Transverse colon (tissue), 4 donors: ENCODE measurements at places on chromosomes 6 and 20. TPM values are rescaled to one million over a fixed set of nuclear protein-coding genes. Genes with fewer than 3 reads are reported as not detected.

The RSPO3 gene
- total RNA-seq: 2.2 TPM

The ANKRD6 gene
- 9.4 TPM for total RNA-seq

The CNKSR3 gene
- total RNA-seq: 22.5 TPM

GRCh38 chr20:54587408-54587807 lies 112.0 kb downstream of the DOK5 start:
- H3K36me3 ChIP-seq: no peaks in the 10 kb centered on the region
- H3K4me3 ChIP-seq: no peak overlapping the region
- no peak for DNase-seq
- H3K27me3 ChIP-seq: no peaks in the 10 kb centered on the region
- no peaks in the 10 kb centered on the region for H3K4me1 ChIP-seq

DNA sequence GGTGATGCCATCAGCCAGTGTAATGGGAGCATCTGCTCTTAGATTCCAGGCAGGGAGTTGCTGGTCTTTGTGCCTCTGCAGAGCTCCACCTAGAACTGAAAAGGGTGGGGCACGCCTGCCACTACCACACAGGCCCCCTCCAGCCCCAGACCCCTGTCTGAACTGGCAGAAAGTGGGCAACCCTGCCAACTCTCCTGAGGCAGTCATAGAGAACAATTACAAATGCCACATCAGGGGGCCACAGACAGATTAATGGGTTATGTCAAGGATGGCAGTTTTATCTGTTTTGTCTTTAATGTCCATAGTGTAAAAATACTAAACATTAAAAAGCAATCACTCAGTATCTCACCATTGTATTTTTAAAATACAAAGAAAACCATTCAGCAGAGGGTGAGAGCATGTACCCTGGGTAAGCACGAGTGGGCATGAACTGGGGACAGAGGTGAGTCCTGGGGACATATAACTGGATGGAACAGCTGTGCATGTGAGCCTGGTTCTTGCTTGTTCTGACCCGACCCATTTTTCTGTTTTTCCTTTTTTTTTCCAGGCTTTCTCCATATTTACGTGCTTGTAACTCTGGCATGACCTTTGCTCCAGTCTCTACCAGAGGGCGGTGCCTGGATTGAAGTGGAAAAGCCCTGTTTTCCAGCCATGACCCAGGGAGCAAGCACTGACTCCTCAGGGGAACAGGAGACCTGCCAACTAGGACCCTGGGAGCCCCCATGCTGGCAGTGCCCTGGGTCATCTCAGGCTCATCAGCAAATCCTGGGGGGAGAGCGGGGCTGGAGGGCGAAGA lies 8.2 kb downstream of the TRAF3IP2 start:
- H3K4me3 ChIP-seq: no peak overlapping the region
- no peaks in the 10 kb centered on the region for H3K27me3 ChIP-seq
- H3K36me3 ChIP-seq: no peaks in the 10 kb centered on the region

- H3K4me1 ChIP-seq: no peaks in the 10 kb centered on the region
- H3K27me3 ChIP-seq: no peaks in the 10 kb centered on the region
- no peak overlapping the region for H3K27ac ChIP-seq
- no peak overlapping the region for H3K4me3 ChIP-seq
- no peaks in the 10 kb centered on the region for H3K36me3 ChIP-seq
Measured at GRCh38 chr6:3013486-3013885, 13.8 kb downstream of the NQO2 start.

DNA sequence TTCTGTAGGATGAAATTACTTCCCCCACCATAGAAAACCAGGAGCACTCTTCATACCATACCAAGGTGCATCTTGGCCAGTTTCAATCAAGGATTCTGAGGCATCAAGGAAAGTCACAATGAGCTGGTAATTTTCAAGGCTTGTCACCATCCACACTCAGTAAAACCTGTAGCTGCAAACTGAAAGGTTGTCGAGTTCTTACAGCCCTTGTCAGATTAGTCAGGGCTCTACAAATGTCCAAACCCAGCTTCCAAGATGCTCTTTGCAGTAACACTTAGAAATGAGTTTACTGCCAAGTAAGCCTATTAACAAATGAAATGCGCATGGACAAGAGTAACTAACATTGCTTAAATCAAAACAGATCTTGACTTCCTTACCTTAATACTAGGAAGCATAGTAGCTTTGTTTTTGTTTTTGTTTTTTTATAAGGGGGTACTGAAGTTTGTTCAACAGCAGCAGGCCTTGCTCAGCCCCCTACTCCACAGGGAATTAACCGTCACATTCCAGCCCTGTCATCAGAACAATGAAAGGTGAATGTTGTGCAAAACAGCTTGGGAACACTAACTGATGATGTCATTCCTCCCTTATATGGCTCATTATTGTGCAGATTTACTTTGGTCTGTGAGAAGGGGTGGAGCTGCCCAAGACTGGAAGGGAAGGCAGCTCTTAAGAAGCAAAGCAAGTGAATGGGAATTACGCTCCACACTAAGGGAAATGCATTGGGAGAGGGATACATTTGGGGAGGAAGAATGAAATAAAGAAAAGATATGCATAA lies 49.9 kb upstream of the TMEM30A start:
- no peaks in the 10 kb centered on the region for H3K27me3 ChIP-seq
- no peak for DNase-seq
- no peaks in the 10 kb centered on the region for H3K4me1 ChIP-seq
- no peak overlapping the region for H3K4me3 ChIP-seq
- peak overlapping the region; percentile 46 for H3K27ac ChIP-seq
- no peaks in the 10 kb centered on the region for H3K36me3 ChIP-seq

GRCh38 chr20:16548068-16548672 lies 25.1 kb downstream of the KIF16B start:
- no peaks in the 10 kb centered on the region for H3K27me3 ChIP-seq
- H3K4me3 ChIP-seq: no peak overlapping the region
- H3K27ac ChIP-seq: no peak overlapping the region
- DNase-seq: no peak
- no peaks in the 10 kb centered on the region for H3K36me3 ChIP-seq
- no peaks in the 10 kb centered on the region for H3K4me1 ChIP-seq

GRCh38 chr6:139856562-139856961 lies 482.1 kb upstream of the CITED2 start:
- no peaks in the 10 kb centered on the region for H3K27me3 ChIP-seq
- H3K4me1 ChIP-seq: peaks cover 40% of the 10 kb centered on the region
- DNase-seq: no peak
- peak overlapping the region; percentile 24 for H3K27ac ChIP-seq
- no peak overlapping the region for H3K4me3 ChIP-seq
